ENCODE measurements at places on chromosomes 12 and 14.

DNA sequence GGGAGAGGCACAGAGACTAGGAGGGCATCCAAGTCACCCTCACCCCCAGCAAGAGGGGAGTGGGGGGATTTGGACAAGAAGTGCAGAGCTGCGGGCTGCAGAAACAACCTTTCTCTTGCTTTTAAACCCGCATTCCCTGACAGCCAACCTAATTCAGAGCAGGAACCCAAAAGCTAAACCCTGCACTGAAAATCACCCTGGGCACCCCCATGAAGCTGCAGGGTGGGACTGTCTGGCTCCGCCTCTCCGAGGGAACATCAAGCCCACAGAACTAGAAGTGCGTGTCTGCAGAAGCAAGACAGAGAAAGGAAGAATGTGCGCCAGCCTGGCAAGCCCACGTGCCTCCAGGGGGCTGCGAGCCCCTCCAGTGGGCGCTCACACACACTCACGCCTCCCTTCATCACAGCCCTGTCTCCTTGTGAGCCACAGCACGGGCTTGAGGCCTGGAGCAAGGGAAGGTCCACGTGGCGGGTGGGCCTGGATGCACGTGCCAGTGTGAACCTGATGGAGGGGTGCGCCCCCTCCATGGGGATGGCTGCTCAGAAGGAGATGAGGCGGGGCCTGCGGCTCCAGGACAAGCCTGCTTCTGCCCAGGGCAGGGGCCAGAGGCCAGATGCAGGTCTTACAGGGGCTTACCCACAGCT lies 27.8 kb upstream of the PNMA1 start:
- peak; percentile 31 for DNase-seq

GRCh38 chr14:100221533-100222223 lies 17.3 kb upstream of the YY1 start:
- DNase-seq = peak; percentile 60

DNA sequence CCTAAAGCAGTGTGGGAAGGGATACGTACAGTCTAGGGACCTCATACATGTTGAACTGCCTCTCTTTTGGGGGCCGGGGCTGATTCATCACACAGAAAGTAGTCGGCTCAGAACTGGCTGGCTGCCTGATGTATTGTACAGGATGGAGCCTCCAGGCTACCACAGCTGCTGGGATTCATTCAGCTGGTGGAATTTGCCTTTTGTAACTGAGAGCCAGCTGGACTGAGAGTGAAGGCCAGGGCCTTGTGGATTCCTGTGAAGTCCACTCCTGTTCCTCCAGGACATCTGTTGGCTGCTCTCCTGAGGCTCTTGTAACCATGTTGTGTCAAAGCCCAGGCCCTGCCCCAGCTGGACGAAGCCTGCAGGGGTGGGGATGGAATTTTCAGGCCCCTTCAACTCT lies 116.3 kb upstream of the PRICKLE1 start:
- DNase-seq = peak; percentile 94

- no peak for DNase-seq
These were observed 811.7 kb downstream of the C12orf50 start for GRCh38 chr12:87217491-87217890.

DNA sequence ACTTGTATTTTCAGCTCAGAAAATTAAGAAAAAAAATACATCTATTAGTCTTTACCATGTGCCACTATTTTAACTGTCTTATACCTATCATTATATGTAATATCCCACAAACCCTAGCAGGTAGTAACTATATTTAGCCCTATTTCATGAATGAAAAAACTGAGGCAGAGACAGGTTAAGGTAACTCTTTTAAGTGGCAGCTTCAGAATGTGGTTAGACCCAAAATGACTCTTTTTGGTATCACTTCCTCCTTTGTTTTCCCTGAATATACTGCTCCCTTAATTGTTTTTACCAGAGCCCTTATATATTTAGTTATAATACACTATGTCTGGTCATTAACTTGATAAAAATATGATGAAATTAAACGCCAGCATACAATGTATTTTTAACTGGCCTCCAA lies 235.6 kb upstream of the RPL10L start:
- DNase-seq = no peak

GRCh38 chr12:115492553-115492952 lies 784.9 kb downstream of the MED13L start:
- no peak for DNase-seq

DNA sequence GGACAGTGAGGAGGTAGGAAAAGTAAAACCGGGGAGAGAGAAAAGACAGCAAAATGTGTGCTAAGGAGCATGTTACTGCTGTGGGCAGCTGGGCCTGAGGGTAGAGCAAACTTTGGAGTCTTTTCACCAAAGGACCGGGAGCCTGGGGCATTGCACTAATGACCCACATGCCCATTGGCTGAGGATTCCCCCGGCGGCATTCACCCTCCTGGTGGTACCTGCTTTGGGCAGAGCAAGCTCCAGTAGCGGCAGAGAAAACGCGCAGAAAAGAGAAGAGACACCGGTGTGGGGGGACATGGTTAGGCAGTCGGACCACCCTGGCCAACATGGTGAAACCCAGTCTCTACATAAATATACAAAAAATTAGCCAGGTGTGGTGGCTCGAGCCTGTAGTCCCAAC lies 83.4 kb upstream of the ESRRB start:
- DNase-seq = no peak

DNA sequence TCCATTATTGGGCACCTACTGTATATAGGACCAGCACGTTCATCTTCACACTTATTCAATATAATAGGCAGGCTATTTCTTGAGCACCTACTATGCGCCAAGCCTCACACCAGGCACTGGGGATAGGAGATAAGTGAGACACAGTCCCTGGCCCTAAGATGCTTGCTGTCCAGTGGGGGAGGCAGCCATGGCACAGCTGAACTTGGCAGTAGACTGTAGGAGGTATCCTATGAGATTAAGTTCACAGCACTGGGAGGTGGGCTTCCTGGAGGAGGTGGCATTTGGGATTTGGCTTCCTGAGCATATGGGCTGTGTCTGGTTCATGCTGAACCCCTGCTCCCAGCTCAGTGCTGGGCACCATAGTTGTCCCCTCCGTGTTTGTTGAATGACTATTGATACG lies 65.1 kb downstream of the MVK start:
- DNase-seq = no peak

DNA sequence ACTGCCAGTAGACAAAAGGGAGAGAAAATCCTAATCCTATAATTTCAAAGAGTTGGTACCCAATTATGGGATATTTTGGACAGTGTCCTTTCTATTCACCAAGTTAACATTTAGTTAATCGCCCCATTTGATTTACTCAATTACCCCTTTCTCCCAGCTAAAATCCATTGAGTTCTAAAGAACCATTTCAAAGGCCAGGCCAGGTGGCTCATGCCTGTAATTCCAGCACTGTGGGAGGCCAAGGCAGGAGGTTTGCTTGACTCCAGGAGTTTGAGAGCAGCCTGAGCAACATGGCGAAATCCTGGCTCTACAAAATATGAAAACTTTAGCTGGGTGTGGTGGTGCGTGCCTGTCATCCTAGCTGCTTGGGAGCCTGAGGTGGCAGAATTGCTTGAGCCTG lies 5.5 kb upstream of the GPR19 start:
- DNase-seq = no peak

DNA sequence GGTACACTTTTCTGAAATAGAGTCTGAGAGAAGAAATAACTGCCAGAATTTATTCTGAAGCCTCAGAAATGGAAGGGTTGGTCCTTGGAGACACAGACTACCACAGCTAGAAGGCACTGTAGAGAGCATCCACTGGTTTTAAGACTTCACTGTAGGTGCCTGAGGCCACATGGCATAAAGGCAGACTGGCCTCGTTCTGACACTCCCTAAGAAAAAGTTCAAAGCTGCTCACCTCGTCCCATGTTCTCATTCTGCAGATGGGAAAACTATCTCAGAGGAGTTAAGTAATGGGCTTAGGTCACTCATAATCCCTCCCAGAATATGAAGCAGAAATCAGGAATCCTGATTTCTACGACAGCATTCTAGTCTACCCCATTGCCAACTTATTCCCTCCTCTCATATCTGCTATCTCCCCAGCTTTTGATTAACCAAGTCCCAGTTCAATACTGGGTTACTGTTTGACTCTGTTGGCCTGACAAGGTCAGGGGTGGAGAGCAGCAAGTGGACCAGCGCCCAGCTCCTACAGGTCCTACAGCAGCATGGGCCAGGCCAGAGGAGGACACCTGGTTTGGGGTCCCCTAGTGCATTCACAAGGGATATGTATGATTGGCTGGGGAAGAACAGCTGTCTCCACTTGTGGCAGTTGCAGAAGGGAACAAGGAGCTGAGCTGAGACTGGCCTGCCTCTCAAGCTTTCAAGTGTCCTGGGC lies 3.7 kb downstream of the ITGA5 start:
- DNase-seq = no peak

DNA sequence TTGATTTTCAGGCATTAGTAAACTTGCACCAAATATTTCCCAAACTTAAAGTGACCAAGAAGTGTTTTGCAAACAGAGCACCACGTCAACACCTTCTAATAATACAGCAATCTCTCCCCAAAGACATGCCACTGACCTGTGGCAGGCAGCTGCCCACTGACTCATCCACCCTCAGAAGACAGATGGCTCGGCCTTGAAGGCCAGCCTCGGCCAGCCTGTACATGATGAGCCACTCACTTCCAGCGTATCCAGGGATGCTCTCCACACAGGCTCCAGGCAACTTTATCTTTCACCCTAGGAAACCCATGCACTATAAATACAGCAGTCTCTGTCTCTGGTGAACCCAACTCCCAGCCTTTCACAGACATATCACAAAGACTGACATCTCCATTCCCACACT lies 62.7 kb downstream of the TUNAR start:
- DNase-seq = no peak

GRCh38 chr14:61395115-61395725 lies 73.8 kb downstream of the PRKCH start:
- DNase-seq = no peak

GRCh38 chr12:112121780-112122565 lies 3.4 kb upstream of the TRAFD1 start:
- DNase-seq = peak; percentile 76

- no peak for DNase-seq
These were observed 410.0 kb downstream of the SYT1 start for GRCh38 chr12:79274501-79275064.

DNA sequence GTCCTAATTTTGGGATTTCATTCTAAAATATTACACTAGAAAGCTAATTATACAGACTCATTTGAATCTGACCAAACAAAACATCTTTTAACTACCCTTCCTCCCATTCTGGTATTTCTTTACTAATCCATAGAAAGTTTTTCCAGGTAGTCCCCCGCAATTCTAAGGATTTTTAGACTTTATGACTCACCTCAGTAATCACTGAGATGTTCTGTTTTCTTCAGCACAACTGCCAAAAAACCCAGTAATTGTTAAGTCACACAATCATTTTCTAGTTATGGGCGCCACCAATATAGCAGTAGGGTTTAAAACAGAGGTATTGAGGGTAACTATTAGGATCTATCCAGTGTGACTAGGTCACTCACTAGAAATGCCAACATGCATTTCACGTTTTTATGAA lies 1.6 kb upstream of the ARID4A start:
- DNase-seq = peak; percentile 25

DNA sequence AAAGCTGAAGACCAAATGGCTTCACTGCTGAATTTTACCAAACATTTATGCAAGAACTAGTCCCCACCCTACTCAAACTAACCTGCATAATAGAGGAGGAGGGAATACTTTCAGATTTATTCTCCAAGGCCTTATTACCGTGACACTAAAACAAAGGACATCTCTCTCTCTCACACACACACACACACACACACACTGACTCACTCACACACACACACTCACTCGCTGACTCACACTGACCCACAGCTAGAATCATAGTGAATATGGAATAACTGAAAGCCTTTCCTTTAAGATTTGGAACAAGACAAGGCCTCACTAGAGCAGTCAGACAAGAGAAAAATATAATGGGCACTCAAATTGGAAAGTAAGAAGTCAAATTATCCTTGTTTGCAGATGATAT lies 1014.1 kb downstream of the TMTC2 start:
- peak; percentile 13 for DNase-seq

GRCh38 chr12:126784328-126784921 lies 1482.5 kb upstream of the TMEM132C start:
- DNase-seq = peak; percentile 4

DNA sequence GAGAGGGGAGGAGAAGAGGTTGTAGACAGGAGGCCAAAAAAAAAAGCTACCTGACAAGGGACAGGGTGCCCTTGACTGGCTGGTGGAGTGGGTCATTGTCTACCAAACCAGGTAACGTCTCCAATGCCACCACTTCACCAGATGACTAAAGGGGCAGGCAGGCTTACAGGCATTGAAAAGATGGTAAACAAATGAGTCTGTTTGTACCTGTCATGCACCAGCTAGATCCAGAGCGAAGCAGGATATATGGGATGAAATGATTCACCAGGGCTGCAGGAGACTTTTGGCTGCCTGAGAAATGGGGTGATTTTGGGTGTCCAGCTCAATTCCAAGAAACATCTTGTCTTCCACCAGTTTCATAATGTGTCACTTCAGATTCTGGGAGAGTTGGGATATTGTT lies 4.0 kb downstream of the C12orf54 start:
- no peak for DNase-seq

DNA sequence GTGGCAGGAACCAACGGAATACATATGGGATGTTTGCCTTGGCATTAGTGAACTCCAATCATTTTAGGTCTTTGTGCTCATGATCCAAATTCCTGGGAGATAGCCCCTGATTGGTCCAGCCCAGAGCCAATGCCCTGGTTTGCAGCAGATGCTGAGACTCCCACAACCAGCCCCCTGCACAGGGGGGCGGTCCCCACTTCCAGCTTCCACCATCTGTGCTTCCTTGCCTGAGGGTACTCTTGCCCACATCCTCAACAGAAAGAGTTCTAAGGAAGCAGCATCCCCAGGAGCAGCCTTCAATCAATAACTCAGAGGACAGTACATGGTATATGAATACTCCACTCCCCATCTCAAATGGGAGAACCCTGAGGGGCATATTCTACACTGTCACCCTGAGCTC lies 39.7 kb upstream of the FICD start:
- DNase-seq = no peak

DNA sequence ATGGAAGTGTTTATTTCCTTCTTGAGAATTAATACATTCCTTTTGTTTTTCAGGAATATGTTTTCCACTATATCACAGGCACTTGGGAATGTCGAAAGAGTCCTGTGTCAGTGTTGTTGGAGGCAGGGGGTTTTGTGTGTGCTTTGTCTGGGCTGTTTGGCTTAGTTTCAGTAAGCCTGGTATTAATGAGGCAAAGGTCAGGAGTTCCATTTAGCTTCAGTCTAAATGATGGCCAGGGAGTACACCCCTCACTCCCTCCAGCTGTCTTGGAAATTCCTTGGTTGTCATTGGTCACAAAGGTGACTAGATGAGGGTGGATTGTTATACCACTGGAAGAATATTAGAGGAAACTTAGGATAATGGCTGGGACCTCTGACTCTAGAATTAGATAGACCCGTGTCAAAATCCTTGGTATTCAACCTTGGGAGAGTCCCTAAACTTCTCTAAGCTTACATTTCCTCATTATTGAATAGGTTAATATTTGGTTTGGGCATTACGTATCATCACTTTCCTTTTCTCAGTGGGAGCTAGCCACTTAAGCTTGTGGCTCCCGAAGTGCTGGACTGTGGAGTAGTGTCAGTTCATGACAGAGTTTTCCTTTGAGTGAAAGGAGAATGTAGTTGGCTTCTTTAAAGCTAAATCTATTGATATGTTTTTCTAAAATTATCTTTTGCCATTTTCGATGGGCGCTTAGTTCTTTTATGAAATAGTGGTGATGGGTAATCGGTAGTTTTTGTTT lies 5.2 kb downstream of the FRS2 start:
- DNase-seq = peak; percentile 31

Measured in EL (cell line).